ENCODE measurements at places on chromosomes 2 and 18. TPM values are rescaled to one million over a fixed set of nuclear protein-coding genes. Genes with fewer than 3 reads are reported as not detected.

DNA sequence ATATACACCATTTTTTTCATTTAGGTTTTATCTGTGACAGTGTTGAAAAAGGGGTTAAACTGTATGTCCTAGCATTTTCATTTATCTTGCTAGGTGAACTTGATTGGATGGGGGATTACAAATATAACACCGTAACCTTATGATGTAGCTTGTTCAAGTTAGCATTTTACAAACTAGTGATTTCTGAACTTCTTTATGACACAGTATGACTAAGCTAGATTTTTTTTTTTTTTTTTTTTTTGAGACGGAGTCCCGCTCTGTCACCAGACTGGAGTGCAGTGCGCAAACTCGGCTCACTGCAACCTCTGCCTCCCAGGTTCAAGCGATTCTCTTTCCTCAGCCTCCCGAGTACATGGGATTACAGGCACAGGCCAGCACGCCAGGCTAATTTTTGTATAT lies 47.1 kb downstream of the KCMF1 start:
- H3K4me3 ChIP-seq = no peak overlapping the region
- peaks cover 7% of the 10 kb centered on the region for H3K36me3 ChIP-seq
- peaks cover 34% of the 10 kb centered on the region for H3K4me1 ChIP-seq
- peak overlapping the region; percentile 89 for H3K27ac ChIP-seq

GRCh38 chr18:64203295-64203694 lies 54.4 kb upstream of the LINC00305 start:
- H3K27ac ChIP-seq = peak overlapping the region; percentile 88
- H3K4me3 ChIP-seq = no peak overlapping the region
- H3K27me3 ChIP-seq = no peaks in the 10 kb centered on the region
- no peaks in the 10 kb centered on the region for H3K36me3 ChIP-seq
- H3K4me1 ChIP-seq = peaks cover 54% of the 10 kb centered on the region

DNA sequence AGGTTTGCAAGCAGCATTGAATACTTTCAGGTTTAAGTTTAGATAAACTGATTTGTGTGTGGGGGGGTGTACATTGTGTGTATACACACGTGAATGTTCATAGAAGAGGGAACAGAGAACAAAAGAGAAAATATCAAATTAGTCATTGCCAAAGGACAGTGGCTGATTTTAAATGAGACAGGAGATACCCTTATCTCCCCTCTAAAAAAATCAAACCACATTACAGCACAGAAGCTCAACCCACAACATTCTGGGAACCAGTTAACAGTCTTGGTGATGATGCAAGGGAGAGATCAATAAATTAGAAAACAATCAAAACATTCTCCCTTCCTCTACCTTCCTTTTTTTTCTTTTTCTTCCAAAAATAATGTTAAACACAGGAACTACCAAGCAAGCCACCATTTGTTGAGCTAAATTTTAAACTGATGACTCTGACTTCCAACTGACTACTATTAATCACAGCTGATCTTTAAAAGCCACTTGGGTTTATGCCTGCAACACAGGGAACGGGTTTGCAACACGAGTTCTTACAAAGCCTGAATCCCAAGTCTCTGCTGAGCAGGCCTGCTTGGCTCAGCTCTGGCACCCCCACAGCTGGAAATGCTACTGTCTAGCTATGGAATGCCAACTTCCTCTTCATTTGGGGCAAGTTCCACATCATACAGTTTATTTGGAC lies 119.2 kb upstream of the ACVR1C start:
- no peaks in the 10 kb centered on the region for H3K27me3 ChIP-seq
- H3K4me1 ChIP-seq = peaks cover 12% of the 10 kb centered on the region
- peaks cover 20% of the 10 kb centered on the region for H3K36me3 ChIP-seq
- no peak overlapping the region for H3K4me3 ChIP-seq
- peak overlapping the region; percentile 71 for H3K27ac ChIP-seq

DNA sequence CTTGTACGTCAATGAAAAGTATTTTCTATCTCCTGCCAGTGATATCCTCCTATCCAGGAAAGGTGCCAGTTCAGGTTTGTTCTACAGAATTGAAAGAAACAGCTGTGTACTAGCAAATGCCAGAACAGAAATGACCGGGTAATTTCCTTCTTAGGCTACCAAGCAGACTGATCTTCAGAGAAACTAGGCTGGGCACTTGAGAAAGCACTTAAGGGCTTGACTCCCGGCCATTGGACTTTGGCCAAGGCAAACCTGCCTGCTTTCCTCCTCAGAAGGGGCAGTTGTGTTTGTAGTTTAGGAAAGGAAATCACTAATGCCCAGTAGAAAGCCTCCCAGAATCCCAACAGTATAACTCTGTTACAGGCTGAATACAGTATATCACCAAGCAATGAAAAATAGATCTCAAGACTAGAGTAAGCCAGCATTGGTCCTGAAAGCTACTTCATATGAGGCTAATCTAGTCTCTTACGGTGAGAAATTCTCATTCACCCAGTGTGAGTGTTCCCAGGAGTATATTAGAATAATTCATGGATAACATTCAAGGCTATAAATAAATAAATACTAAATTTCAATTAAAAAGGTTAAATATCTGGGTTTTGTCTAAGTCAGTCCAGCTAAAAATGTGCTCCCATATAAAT lies 43.0 kb upstream of the COL5A2 start:
- DNase-seq = no peak
- H3K27me3 ChIP-seq = no peaks in the 10 kb centered on the region
- no peaks in the 10 kb centered on the region for H3K36me3 ChIP-seq
- no peak overlapping the region for H3K4me3 ChIP-seq
- no peak overlapping the region for H3K27ac ChIP-seq

- H3K4me3 ChIP-seq = peak overlapping the region; percentile 97
- DNase-seq = no peak
- H3K36me3 ChIP-seq = peaks cover 10% of the 10 kb centered on the region
- peak overlapping the region; percentile 99 for H3K27ac ChIP-seq
- H3K4me1 ChIP-seq = peaks cover 33% of the 10 kb centered on the region
Measured at GRCh38 chr2:85327160-85327821, 498 bp downstream of the TGOLN2 start.

- DNase-seq = no peak
- H3K27ac ChIP-seq = no peak overlapping the region
- H3K36me3 ChIP-seq = no peaks in the 10 kb centered on the region
- H3K27me3 ChIP-seq = peaks cover 46% of the 10 kb centered on the region
- H3K4me1 ChIP-seq = peaks cover 4% of the 10 kb centered on the region
Measured at GRCh38 chr2:3728104-3729054, 25.0 kb downstream of the DCDC2C start.

DNA sequence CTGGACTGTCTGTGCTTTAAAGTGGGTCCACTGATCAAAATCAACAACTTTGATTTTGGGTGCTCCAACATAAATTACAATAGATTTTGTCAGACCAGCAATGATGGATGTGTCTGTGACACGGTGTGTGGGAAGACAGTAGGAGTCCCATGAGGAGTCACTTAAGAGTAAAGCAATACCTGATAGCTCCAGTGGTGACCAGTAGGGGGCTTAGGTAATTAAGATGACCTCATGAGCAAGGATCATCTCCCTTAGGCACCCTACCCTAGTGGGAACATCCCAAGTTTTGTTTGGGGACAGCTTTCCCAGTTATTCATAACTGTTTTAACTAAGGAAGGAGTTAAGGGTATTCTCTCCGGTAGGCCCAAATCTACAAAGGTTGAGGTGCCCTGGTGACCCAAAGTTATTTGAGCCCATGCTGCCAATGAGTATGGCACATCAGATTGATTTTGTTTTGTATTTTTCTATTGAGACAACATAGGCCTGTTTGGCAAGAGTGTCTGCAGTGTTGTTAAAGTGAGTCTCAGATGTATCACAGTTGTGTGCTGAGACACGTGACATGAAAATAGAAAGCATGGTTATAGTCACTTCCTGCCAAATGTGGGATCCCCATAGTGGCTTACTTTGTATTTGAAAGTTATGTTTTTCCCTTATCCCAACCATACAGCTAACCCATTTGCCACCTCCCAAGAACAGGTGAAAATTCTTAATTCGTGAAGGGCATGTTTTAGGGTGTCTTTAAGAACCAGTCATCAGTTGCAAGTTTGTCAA lies 1337.6 kb upstream of the SLC39A10 start:
- no peak for DNase-seq
- H3K36me3 ChIP-seq = no peaks in the 10 kb centered on the region
- no peaks in the 10 kb centered on the region for H3K4me1 ChIP-seq

GRCh38 chr2:119389615-119390306 lies 23.0 kb downstream of the DBI start:
- H3K27ac ChIP-seq = no peak overlapping the region
- no peaks in the 10 kb centered on the region for H3K27me3 ChIP-seq
- no peaks in the 10 kb centered on the region for H3K36me3 ChIP-seq

GRCh38 chr2:67289271-67289670 lies 107.9 kb upstream of the ETAA1 start:
- DNase-seq = no peak
- no peak overlapping the region for H3K4me3 ChIP-seq
- no peaks in the 10 kb centered on the region for H3K27me3 ChIP-seq
- H3K36me3 ChIP-seq = no peaks in the 10 kb centered on the region
- no peak overlapping the region for H3K27ac ChIP-seq
- peaks cover 8% of the 10 kb centered on the region for H3K4me1 ChIP-seq

ACKR3 gene
- total RNA-seq = 18.8 TPM

TRIM43B gene
- total RNA-seq = not detected

OTOS gene
- not detected for total RNA-seq

ALK gene
- not detected for total RNA-seq

MEX3C gene
- 86.2 TPM for total RNA-seq
